ENCODE measurements at places on chromosomes 4 and X. TPM values are rescaled to one million over a fixed set of nuclear protein-coding genes. Genes with fewer than 3 reads are reported as not detected.
A peak's percentile ranks its signal among the peaks of the same experiment; 100 is the strongest.

Gene PF4V1
- total RNA-seq = not detected

DNA sequence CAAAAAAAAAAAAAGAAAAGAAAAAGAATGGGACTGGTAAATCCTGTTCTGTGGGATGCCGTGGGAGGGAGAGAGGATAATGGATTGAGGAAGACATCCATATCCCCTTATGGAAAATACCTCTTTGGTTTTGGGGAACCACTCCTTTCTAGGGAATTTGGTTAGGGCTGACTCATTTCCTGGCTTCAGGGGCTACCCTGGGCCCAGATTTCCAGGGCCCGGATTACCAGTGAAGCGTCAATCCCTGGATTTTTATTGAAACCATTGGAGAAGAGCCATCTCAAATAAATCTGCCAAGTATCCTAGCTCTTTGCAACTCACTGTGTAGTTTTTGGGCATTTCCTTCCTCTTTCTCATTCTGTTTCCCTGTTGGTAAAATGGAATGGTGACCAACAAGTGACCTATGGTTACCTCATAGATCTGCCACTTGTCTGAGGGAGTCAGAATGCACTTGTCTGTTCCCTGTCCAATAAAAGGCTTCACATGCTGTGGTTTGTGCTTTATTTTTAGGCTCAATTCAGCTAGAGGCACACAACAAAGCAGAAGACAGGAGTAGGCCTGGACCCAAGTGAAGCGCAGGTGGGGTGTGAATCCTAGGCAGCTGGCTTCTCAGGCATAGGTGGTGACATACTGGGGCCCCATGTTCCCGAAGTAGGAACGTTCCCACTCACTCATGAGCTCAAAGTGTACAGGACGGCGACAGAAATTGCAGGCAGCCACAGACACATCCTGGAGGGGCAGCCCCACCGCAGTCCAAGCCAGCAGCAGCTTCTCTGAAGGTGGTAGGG lies 8.6 kb downstream of the APEX2 start:
- peak; percentile 35 for DNase-seq

DNA sequence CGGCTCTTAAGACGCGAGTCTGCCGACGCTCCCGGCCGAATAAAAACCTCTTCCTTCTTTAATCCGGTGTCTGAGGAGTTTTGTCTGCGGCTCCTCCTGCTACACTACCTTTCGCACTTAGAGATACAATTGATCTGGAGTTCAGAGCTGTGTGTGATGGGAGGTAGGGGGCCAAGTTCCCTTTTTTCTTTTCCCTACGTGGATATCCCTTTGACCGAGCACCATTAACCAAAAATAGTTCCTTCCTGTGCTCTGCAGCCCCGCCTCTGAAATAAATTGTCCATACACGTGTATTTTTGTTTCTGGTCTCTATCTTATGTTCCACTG lies 555 bp upstream of the PGM2 start:
- DNase-seq = no peak

- DNase-seq = no peak
Measured at GRCh38 chr4:72283357-72283756, 251.6 kb downstream of the NPFFR2 start.

DNA sequence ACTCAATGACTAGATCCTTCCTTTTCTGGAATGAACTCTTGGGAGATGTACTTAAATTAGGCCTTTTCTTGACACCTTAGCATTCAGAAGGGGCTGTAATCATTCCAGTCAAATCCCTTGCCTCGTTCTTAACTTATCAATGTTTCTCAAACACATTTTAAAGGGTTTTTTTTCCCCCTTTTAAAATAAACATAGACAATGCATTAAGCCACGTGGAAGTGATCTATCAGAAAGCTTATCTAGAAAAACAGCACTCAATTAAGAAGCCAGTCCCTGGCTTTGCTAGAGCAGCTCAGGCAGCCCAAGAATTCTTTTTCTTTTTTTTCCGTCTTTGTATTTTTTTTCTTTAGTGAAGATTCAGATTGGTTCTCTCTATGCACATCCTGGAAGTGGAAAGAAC lies 118.2 kb downstream of the PCDH7 start:
- DNase-seq = no peak

GRCh38 chrX:111365770-111366325 lies 46.1 kb downstream of the DCX start:
- DNase-seq = no peak
